Vagina (tissue), 2 donors: ENCODE measurements at places on chromosomes 2 and 18. TPM values are rescaled to one million over a fixed set of nuclear protein-coding genes. Genes with fewer than 3 reads are reported as not detected.

DNA sequence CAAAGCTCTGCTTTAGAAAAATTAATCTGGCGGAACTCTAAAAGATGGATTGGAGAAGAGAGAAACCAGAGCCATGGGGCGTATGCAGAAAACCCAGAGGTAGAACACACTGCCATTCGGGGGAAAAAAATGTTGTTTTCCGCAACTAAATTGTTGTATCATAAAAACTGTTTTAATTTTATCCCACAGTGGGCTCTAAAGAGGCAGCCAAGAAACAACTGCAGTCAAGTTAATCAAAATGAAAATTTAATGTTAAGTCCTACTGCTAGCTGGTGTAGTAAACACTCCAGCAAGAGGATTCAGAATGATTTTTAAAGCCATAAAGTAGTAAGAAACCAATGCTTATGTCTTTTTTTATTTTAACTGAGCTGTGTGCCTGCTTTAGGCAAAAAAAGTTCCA is 69.1 kb downstream of the GAREM1 start:
- H3K36me3 ChIP-seq, result no peaks in the 10 kb centered on the region
- peaks cover 6% of the 10 kb centered on the region for H3K4me1 ChIP-seq
- no peaks in the 10 kb centered on the region for H3K27me3 ChIP-seq
- no peak overlapping the region for H3K4me3 ChIP-seq

DNA sequence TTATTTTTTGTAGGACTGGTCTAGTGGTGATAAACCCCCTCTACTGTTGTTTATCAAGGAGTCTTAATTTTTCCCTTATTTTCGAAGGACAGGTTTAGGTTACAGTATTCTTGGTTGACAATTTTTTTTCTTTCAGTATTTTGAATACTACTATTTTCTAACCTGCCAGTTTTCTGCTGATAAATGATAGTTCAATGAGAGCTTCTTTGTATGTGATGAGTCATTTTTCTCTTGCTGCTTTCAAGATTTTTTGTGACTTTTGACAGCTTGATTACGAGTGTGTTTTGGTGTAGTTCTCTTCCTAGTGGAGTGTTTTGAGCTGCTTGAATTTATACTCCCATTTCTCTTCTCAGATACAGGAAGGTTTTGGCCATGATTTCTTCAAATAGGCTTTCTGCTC is 77.5 kb downstream of the ACSL3 start:
- no peaks in the 10 kb centered on the region for H3K27me3 ChIP-seq
- peaks cover 39% of the 10 kb centered on the region for H3K36me3 ChIP-seq
- no peak for DNase-seq
- H3K27ac ChIP-seq, result no peak overlapping the region

DNA sequence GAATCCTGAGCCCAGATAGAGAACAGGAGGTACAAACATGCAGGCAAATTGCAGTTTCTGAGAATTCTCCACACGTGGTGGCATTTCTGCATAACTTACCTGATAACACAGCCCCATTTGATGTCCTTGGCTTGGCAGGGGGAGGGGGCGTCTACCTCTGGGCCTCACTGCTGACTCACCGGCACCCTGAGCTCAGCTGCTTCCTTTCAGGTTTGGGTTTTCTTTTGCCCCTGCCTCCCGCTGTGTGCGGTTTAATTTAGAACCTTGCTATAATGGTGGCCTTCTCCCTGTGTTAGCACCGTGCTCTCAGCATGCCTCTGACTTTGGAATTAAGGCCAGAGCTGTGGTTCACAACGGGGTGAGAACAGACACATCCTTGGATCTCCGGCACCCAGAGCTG is 4.4 kb downstream of the CTIF start:
- H3K4me1 ChIP-seq, result peaks cover 62% of the 10 kb centered on the region
- H3K27me3 ChIP-seq, result no peaks in the 10 kb centered on the region
- no peak overlapping the region for H3K4me3 ChIP-seq
- no peak for DNase-seq
- H3K27ac ChIP-seq, result no peak overlapping the region
- no peaks in the 10 kb centered on the region for H3K36me3 ChIP-seq

DNA sequence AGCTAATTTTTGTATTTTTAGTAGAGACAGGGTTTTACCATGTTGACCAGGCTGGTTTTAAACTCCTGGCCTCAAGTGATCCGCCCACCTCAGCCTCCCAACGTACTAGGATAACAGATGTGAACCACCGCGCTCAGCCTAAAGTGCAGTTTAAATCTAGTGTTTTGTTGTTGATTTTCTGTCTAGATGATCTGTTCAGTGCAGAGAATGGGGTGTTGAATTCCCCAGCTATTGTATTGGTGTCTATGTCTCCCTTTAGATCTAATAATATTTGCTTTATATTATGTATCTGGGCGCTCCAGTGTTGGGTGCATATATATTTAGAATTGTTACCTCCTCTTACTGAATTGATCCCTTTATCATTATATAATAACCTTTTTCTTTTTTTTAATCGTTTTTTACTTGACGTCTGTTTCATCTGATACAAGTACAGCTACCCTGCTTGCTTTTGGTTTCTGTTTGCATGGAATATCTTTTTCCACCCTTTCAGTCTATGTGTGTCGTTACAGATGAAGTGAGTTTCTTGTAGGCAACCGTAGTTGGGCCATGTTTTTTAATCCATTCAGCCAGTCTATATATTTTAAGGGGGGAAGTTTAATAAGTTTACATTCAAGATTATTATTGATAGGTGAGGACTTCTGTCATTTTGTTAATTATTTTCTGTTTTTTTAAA is 34.3 kb downstream of the GALM start:
- no peak for DNase-seq
- H3K4me1 ChIP-seq, result no peaks in the 10 kb centered on the region
- H3K27me3 ChIP-seq, result no peaks in the 10 kb centered on the region
- no peaks in the 10 kb centered on the region for H3K36me3 ChIP-seq
- no peak overlapping the region for H3K4me3 ChIP-seq
- no peak overlapping the region for H3K27ac ChIP-seq

- no peaks in the 10 kb centered on the region for H3K27me3 ChIP-seq
- H3K4me3 ChIP-seq, result no peak overlapping the region
- no peak for DNase-seq
- H3K27ac ChIP-seq, result no peak overlapping the region
- H3K4me1 ChIP-seq, result no peaks in the 10 kb centered on the region
Measured at GRCh38 chr18:31736630-31737029, 24.1 kb downstream of the SLC25A52 start.

- no peak for DNase-seq
- H3K36me3 ChIP-seq, result no peaks in the 10 kb centered on the region
- no peak overlapping the region for H3K27ac ChIP-seq
- H3K27me3 ChIP-seq, result no peaks in the 10 kb centered on the region
- H3K4me1 ChIP-seq, result no peaks in the 10 kb centered on the region
- H3K4me3 ChIP-seq, result no peak overlapping the region
Measured at GRCh38 chr2:232137356-232138147, 176.0 kb downstream of the DIS3L2 start.

DNA sequence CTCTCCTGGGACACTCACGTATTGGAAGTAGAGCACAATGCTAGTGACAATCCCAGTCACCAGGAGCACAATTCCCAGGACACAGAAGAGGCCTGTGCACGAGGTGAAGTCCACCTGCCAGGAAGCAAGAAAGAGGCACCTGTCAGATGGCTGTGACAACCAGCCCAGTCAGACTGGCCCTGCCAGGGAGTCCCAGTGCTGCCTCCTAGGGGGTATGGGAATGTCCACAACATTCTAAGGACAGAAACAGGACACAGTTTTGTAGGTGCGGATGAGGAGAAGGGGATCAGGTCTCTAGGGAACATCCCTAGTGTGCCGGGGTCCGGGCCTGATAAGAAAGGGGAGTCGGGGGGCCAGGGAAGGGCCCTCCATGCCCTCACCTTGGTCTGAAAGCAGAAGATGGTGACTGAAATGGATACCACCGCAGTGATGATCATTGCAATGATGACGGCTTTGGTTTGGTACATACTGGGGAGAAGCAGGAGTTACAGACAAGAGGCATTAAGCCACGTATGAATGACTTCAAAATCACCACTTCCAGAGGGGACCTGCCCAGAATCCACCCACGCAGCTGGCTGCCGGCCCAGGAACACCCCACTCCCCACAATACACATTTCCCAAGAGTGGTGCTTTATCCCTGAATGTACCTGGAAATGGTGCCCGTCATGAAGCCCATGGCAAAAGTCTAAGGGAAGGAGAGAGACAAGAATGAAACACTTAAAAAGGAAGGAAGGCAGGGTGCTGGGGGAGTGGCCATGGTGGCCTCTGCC is 6.9 kb downstream of the PNKD start:
- no peak overlapping the region for H3K4me3 ChIP-seq
- H3K27me3 ChIP-seq, result no peaks in the 10 kb centered on the region
- peak overlapping the region; percentile 60 for H3K27ac ChIP-seq
- peaks cover 60% of the 10 kb centered on the region for H3K4me1 ChIP-seq

DNA sequence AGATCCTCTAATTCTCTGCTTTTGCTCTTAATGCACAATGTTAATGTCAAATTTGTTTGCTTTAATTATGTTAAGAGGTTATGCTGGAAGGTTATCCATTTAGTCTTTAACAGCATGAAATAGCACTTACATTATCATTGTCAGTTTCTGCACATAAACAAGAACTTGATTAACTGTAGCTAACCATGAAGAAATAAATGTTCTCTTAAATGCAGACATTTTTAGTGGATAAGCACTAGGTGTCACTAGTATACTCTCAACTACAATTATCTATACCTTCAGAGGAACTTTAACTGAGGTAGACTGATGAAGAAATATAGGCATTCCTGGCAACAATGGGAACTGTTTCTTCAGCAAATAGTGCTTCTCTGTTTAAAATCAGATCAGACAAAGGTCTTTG is 178.8 kb upstream of the CHST9 start:
- no peaks in the 10 kb centered on the region for H3K4me1 ChIP-seq
- H3K27me3 ChIP-seq, result no peaks in the 10 kb centered on the region

GRCh38 chr2:96336873-96337272 is 1.3 kb downstream of the NCAPH start:
- no peaks in the 10 kb centered on the region for H3K36me3 ChIP-seq
- no peaks in the 10 kb centered on the region for H3K27me3 ChIP-seq
- no peak overlapping the region for H3K27ac ChIP-seq

- no peak overlapping the region for H3K27ac ChIP-seq
- no peaks in the 10 kb centered on the region for H3K4me1 ChIP-seq
- H3K4me3 ChIP-seq, result no peak overlapping the region
- DNase-seq, result no peak
Measured at GRCh38 chr18:76937597-76937996, 115.2 kb downstream of the ZNF236 start.

DNA sequence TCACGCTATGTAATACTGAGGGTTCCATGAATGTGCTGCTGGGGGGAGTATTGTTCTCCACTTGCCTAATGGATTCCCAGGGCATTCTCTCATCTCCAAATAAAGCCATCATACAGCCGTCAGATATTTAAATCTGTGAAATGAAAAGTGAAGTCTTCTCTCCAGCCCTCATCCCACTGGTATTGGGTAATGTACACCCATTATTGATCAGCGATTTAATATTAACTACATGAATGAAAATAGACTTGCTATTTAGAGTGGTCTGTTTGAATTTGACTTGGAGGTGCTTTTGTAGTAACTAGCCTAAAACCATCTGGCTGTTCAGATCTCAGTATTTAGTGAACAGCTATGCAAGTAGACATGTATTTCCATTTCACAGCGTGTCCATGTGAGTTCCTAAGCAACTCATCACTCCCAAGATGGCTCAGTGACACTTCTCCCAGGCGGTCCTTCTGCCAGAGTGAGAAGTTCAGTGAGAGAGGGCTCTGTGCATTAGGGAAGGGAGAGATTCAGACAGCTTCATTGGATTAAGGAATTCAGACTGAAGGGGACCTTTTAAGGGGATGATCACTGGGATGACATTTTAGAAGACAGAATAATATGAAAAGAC is 140.7 kb downstream of the WDSUB1 start:
- H3K4me1 ChIP-seq, result peaks cover 21% of the 10 kb centered on the region
- no peak overlapping the region for H3K4me3 ChIP-seq
- H3K36me3 ChIP-seq, result no peaks in the 10 kb centered on the region

- H3K4me3 ChIP-seq, result no peak overlapping the region
- H3K36me3 ChIP-seq, result no peaks in the 10 kb centered on the region
- no peak for DNase-seq
- H3K4me1 ChIP-seq, result no peaks in the 10 kb centered on the region
- H3K27ac ChIP-seq, result no peak overlapping the region
- H3K27me3 ChIP-seq, result no peaks in the 10 kb centered on the region
Measured at GRCh38 chr2:193907561-193907960, 1712.8 kb upstream of the TMEFF2 start.

The DLGAP1 gene
- 3.2 TPM for total RNA-seq

The SLC38A11 gene
- 2.2 TPM for total RNA-seq

GRCh38 chr2:69717861-69718273 is 24.1 kb upstream of the ANXA4 start:
- H3K4me1 ChIP-seq, result no peaks in the 10 kb centered on the region
- H3K4me3 ChIP-seq, result no peak overlapping the region
- no peaks in the 10 kb centered on the region for H3K36me3 ChIP-seq
- H3K27me3 ChIP-seq, result no peaks in the 10 kb centered on the region
- no peak overlapping the region for H3K27ac ChIP-seq
- no peak for DNase-seq

The SYT4 gene
- total RNA-seq, result 4.7 TPM

The SPP2 gene
- not detected for total RNA-seq

The IL36A gene
- total RNA-seq, result 2.7 TPM

The MYO5B gene
- total RNA-seq, result 22.6 TPM

DNA sequence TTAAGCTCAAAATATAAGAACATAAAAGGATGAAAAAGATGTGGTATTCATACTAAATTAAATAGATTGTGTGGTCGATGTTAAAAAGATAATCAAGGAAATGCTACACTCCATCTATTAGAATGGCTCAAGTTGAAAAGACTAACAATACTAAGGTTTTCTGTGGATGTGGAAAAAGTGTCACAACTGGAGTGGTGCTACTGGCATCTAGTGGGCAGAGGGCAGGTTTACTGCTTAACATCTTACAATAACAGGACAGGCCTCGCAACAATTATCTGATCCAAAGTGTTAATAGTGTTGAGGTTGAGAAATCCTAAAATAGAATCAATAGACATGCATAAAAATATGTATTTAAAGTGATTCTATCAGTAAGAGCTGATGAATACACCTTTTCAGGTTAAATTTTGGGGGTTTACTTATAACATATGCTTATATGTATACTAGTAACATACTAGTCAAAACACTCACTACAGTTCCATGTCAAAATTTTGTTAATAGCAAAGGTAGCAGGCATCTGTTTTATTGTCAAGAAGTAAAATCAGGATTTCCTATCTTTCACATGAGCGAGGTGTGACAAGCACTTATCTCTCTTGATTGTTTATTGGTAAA is 91.5 kb upstream of the TMEFF2 start:
- no peaks in the 10 kb centered on the region for H3K4me1 ChIP-seq
- no peak overlapping the region for H3K4me3 ChIP-seq
- H3K27me3 ChIP-seq, result no peaks in the 10 kb centered on the region
- DNase-seq, result no peak
